ENCODE measurements at places on chromosomes 7 and 10. TPM values are rescaled to one million over a fixed set of nuclear protein-coding genes. Genes with fewer than 3 reads are reported as not detected.

NEUROD6 gene
- total RNA-seq: not detected

CTAGE8 gene
- total RNA-seq: 1.4 TPM

ZNF365 gene
- not detected for total RNA-seq

PIK3CG gene
- 0.73 TPM for total RNA-seq

GIMAP5 gene
- 3.7 TPM for total RNA-seq

FFAR4 gene
- 0.25 TPM for total RNA-seq

ETV1 gene
- 8.4 TPM for total RNA-seq

Data from left lobe of liver (tissue), 2 donors.